Activated CD4-positive, alpha-beta T cell treated with anti-CD3 and anti-CD28 coated beads, Interleukin-2, amount 50 U/mL, for 16 hours (primary cell): ENCODE measurements at places on chromosomes 3 and 15.

GRCh38 chr3:152318512-152318911, 49.8 kb downstream of the MBNL1 start:
- DNase-seq, result no peak

DNA sequence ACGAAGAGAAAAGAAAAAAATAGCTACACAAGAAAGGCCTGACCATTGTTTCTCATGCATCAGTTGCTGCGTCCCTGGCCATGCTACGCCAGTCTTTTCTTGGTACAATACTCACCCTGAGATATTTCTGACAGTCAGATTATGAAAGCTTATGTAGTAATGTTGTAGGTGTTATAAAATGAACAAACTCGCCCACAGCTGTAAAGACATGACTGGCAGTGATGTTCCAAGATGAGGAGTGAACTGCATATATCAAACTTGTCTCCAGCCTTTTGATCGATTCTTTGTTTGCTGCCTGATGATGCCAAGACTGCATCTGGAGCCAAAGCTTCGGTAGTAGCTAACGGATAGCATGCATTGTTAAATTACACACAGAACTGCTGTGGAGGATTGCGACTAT, 822.7 kb downstream of the TUSC7 start:
- DNase-seq, result no peak

- no peak for DNase-seq
Measured at GRCh38 chr3:168417016-168417415, 321.3 kb upstream of the GOLIM4 start.

DNA sequence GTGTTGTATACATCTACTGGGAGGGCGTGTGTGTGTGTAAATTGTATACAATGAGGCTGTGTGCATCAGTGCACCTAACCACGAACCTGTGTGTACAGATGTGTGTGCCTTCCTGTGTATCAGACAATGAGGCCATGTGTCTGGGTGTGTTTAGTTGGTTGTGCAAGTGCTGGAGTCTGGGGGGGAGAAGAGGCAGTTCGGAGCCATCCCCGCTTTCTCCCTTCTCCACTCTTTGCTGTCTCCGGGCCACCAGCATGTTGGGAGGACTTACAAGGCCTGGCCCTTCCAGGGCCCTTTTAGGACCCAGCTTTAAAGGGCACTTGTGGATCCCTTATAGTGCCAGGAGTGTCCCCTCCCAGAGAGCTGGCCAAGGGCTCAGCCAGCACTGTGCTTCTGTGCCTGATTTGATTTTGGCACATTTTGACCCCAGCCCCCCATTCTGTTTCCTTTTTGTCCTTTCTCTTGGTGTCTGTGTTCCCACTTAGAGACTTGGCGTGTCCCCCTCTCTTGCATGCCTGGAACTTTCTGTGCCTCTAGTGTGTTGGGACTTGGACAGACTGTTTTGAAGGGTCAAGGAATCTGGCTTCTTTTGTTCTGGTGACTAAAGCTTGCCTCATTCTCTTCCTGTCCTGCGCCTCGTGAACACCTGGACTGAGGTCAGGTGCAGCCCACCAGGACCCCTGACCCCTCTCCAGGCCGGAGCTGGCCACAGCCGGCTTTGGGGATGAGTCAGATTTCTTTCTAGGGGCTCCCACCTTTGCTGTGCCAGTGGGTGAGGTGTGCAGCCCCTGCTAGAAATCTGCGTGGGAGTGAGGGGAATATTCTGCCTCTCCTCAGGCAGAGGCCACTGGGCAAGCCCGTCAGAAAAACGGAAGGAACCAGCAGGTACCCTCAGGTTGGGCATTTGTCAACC, 1.5 kb downstream of the CTDSPL start:
- no peak for DNase-seq

DNA sequence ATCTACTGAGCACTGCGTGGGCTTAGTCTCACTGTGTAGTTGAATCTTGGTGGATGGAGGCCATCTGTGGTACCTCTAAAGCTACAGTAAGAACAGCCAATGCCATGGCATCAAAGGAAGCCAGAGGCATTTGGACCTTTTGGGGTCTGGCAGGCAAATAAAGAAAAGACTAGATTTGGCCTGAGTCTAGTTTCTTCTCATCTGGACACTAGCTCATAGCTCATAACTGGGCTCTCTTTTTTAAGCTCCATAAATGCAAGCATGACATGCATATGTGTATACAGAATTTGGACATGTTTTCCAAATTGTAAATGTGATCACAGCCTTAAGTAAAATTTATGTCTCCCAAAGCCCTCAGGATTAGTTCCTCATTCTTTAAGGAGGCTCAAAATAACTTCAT, 107.5 kb downstream of the CNTN6 start:
- DNase-seq, result no peak

GRCh38 chr3:13711911-13712650, 163.2 kb downstream of the FBLN2 start:
- DNase-seq, result no peak

DNA sequence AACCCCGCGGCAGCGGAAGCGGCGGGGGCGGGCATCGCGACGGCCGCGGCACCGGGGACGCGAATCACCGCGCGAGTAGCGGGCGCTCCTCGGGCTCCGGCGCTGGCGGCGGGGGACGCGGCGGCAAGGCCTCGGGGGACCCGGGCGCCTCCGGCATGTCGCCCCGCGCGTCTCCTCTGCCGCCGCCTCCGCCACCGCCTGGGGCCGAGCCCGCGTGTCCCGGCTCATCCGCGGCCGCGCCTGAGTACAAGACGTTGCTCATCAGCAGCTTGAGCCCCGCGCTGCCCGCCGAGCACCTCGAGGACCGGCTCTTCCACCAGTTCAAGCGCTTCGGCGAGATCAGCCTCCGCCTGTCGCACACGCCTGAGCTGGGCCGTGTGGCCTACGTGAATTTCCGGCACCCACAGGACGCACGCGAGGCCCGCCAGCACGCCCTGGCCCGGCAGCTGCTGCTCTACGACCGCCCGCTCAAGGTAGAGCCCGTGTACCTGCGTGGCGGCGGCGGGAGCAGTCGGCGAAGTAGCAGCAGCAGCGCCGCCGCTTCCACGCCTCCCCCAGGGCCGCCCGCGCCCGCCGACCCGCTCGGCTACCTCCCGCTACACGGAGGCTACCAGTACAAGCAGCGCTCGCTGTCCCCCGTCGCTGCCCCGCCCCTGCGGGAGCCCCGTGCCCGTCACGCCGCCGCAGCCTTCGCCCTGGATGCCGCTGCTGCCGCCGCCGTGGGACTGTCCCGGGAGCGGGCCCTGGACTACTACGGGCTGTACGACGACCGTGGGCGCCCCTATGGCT, 675 bp downstream of the RBM15B start:
- peak; percentile 48 for DNase-seq
